Activated CD4-positive, alpha-beta T cell treated with anti-CD3 and anti-CD28 coated beads, Interleukin-2, Interleukin-4, amounts not matched to agents 100 ng/mL and 50 ng/mL, durations not matched to agents 16 hours and 8 hours (primary cell): ENCODE measurements at places on chromosomes 2 and 18.

- no peak for DNase-seq
These were observed 7.8 kb downstream of the SULT1C4 start for GRCh38 chr2:108385411-108386071.

DNA sequence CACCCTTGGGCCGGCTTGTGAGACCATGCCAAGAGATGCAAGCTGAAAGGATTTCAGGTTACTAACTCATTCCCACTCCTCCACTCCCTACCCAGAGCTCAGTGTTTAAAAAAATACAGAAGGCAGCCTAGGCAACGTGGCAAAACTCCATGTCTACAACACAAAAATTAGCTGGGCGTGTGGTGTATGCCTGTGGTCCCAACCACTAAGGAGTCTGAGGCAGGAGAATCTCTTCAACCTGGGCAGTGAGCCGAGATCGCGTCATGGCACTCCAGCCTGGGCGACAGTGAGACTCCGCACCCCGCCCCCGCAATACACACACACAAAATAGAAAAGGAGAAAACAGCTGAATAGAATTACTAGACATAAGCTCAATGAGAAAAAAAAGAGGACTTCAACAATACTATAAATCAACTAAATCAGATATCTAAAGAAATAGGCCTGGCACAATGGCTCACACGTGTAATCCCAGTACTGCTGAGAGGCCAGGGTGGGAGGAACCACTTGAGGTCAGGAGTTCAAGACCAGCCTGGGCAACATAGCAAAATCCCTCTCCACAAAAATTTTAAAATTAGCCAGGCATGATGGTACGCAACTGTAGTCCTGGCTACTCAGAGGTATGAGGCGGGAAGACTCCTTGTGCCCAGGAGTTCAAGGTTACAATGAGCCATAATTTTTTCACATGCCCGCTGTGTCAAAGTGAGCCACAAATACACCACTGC is 10.1 kb downstream of the IWS1 start:
- no peak for DNase-seq

DNA sequence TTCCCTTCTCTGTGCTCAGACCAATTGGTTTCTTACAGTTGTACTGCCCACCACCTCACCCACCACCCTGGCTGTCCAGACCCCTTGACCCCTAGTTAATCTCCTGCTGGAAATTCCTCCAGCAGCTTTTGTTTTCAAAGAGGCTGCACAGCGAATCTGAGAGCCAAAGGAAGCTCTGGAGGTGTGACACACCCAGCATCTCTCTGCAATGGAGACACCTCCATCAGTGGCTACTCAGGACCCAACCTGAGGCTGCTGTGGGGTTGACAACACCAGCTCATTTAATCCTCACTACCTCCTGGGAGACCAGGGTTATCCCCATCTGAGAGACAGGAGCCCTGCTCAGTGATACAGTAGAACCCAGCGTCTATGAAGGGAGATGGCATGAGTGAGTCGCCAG is 86.4 kb downstream of the BIN1 start:
- no peak for DNase-seq

DNA sequence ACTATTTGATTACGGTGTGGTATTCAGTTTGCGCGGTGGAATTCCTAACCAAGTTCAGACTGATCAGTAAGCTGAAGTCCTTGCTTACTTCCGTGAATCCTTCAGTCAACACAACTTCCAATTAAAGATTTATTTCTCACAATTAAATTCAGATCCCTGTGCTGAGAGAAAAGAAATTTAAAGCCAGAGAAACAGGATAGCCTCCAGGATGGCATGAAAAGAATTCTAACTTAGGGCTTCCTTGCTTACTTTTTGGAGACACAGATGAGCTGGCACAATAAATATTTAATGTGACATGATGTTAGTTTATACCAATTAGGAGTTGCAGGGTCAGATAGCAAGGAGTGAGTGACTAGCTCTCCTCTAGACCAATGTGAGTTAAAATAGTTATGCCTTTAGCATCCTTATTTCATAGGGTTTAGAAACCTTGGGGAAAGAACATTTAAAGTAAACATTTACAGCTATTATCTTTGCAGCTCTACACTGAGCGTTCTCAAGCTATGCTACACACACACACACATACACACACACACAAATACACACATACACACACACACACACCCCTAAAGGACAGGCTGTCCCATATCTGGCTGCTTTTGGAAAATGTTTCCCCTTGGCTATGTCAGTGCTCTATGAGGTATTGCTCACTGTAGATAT is 151.0 kb downstream of the TRIB2 start:
- no peak for DNase-seq

- no peak for DNase-seq
These were observed 264.8 kb downstream of the TXNL1 start for GRCh38 chr18:56373601-56374000.

DNA sequence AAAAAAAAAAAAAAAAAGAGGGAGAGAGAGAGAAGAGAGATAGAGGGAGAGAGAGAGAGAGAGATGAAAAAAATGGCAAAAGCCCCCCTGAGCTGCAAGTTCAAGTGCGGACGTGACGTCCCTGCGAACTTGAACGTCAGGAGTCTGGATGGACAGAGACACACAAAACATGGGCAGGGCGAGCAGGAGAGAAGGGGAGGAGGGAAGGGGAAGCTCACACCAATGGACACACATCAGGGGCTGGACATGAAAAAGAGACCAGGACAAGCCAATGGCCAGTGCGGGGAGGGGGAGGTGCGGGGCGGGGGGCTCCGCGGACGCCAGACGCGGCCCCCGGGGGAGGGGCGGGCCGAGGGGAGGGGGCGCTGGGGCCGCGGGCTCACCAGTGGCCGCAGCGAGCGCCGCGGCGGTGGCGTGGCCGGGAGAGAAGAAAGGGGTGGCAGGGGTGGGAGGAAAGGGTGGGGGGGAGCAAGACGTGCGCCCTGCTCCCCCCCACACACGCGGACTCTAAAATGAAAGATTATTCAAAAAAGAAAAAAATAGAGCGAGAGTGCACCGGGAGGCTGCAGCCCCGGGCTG is at the start of gene BCL11A:
Gene BCL11A (minus strand): TSS at position 160 of the 579 bp plus-strand sequence. CDS start 384 bp downstream, outside the sequence.
- DNase-seq: no peak

DNA sequence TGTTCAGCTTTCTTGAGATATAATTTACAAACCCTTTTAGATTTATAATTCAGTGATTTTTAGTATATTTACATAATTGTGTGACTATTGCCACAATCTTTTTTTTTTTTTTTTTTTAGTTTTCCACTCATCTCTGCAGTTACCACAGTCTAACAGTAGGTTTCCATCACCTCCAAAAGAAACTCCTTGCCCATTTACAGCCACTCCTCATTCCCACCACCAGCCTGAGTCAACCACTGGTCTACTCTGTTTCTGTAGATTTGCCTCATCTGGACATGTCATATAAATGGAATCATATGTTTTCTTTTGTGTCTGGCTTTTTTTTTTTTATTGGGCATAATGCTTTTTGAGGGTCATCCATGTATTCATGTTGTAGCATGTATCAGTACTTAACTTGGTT is 16.1 kb downstream of the MTX2 start:
- no peak for DNase-seq

- DNase-seq: no peak
These were observed 18.3 kb downstream of the ASXL3 start for GRCh38 chr18:33596178-33596854.

DNA sequence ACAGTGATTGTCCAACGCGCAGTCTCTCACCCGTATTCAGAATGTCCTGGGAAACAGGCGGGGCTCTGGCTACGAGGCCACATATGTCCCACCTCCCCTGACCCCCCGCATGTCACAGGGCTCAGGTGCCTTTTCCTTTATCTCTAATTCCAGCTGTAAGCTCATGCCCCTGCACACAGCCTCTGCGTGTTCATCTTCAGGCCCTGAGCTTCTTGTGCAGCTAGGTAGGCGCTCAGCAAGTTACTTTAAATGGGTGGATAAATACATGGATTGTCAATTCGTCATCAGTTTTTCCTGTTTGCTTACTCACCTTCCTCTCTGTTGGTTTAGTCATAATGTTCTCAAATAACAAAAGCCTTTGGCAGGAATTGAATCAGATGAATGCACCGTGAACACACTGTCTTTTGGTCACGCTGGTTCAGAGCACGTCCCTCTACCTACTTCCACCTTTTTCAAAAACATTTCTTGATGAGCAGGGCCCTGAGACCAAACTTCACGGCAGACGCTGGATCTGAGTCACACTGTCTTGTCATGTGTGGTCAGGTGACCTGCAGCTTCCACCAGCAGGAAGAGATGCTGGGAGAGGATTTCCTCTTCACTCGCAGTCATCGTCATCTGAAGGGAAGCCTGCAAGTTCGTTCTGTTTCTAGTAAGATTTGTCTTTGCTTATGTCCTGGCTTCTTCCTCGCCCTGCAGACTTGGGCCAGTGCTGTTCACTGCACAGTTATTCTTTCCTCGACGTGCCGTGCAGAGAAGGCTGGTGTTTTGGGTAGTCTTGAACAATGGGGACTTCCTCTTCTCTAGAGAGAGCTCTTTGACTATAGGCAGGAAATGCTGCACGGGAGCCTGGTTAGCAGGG is 138.1 kb downstream of the PTGR3 start:
- DNase-seq: peak; percentile 88

DNA sequence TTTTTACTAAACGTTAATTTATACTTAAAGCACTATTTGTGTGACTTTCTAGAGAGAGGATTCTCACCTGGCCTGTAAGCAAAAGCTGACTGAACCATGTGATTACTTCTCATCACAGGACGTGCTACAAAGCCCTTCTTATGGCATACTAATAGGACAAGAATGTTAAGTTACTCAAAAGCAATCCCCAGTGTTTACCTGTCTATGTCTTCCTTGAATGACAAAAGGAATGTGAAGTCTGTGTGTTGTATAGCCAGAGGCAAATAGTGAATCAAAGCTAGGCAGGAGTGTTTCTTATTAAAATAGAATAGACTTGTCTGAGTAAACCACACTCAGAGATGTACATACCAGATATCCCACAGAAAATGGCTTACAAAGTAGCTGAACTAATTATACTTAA is 1465.5 kb downstream of the SUCLG1 start:
- DNase-seq: no peak

- DNase-seq: no peak
These were observed 225.9 kb downstream of the NEDD4L start for GRCh38 chr18:58269931-58270330.

DNA sequence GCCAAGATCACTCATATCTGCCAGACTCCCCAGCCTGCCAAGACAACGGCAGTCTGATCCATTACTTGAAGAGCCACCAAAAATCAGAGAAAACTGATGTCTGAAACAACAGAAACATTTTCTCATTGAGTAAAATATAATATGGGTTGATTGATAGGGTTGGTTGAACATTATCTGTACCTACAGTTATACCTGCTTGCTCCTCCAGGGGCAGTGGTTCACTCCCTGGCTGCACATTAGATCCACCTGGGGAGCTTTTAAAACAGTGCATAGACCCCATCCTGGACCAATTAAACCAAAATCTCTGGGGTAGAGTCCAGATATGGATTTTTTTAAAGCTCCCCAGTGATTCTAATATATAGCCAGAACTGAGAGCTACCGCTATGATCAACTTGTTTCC is 43.6 kb upstream of the SLC14A2 start:
- DNase-seq: peak; percentile 1

- DNase-seq: no peak
These were observed 634.2 kb upstream of the SETBP1 start for GRCh38 chr18:44046376-44046975.

DNA sequence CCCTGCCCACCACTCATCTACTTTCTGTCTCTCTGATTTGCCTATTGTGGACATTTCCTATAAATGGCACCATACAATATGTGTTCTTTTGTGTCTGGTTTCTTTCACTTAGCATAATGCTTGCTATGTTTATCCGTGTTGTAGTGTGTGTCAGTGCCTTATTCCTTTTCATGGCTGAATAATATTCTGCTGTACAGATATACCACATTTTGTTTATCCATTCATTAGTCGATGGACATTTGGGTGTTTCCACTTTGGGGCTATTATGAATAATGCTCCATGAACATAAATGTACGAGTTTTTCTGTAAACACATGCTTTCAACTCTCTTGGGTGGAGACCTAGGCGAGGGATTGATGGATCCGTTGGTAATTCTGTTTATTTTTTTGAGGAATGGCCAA is 15.6 kb downstream of the ARL4C start:
- no peak for DNase-seq
